ENCODE measurements at places on chromosomes 3 and 15.

- DNase-seq, result no peak
Measured at GRCh38 chr3:43180027-43180426, 74.1 kb upstream of the POMGNT2 start.

- DNase-seq, result peak; percentile 41
Measured at GRCh38 chr3:46979958-46980497, 562 bp downstream of the NBEAL2 start.

DNA sequence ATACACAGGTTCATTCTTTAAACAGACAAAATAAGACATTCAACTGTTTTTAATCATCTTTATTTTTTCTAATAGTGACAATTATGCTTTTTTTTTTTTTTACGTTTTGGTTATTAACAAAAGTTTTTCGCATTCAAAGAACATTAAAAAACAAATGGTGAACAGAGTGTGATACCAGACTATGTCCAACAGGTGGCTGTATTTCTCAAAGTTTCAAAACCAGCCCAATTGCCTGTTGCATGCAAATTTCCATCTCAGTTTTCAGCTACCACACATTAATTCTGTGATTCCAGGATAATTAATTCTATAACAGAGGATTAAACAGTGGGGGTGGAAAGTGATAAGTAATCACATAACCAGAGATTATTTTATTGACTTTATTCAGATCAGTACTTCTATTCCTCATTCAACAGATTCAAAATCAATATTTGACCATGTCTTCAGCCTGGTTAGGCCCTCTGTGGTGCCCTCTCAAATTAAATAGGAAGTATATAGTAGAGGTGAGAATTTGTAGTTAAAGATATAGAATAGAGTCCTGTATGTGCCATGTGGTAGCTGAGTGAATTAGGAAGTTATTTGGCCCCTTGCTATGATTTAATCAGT lies 122.2 kb upstream of the DCBLD2 start:
- DNase-seq, result no peak

DNA sequence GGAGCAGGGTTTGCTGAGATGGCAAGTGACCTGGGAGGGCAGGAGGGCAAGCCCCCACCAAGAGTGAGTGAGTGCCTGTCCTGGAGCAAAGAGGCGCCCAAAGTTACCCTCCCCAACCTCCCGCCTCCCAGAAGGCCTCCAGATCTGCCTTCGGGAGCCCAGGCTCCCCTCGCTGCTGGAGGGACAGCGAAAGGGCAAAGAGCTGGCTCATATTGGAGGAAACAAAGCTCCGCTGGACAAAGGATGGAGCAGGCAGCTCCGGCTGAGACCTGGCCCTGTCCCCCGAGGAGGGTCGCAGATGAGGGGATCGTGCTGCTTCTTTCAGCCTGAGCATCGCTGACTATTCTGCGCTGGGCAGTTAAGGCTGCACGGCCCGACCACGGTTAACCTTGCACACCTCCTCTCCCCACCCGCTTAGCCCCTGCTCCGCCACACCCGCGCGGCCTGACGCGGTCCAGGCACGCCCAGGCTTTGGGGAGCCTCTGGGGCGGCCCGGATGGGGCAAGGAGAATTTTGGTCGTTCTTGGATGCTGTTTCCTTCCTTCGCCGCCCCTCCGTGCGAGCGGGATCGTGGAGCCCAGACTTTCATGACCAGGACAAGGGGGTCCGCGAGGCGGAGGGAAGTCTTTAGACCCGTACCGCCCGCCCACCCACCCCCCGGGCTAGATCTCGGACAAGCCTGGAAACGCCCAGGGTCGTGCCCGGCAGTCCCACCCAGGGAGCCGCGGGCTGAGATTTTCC lies 651 bp downstream of the PLCD1 start:
- no peak for DNase-seq

DNA sequence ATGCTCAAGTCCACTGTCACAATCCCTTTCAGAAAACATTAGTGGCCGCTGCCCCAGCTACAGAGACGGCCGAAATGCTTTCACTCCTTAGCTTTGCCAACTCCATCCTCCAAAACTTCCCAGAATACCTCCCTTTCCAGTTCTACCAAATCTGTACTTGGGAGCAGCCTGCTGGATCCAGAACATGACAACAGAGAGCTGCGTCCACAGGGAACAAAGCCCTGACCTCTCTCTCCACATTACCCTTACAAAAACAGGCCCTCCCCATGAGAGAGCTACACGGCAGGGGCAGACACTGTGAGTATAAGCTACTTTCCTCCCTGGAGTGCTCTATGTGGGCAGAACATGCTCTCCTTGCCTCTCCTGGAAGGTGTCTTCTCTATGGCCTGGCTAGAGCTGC lies 6.3 kb downstream of the RBM15B start:
- DNase-seq, result no peak

DNA sequence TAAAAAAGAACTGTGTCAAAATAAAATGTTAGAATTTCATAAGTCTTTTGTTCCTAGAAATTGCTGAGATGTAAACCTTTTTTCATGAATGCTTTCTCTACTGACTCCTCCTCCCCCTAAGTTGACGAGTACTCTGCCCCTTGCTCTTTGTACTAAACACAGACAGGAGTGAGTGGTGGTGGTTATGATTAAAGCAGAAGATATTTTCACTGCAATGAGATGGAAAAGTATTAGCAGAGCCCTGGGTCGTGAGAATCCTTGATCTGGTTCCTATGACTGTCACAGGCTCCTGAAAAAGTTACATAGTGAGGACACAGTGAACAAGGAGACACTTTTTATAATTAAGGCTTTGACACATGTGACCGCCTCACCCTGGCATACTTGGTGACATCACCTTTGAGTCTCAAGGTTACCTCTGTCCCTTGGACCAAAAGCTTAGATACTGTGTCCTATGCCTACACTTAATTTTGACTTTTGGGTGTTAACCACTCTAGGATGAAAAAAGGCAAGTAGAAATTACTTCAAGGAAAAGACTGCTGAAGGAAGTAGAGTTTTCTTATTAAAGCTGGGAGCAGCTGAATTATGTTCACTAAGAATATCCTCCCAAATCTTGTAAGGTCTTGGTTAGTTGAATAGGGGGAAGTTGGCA lies 130.4 kb upstream of the LYSMD4 start:
- DNase-seq, result no peak

- no peak for DNase-seq
Measured at GRCh38 chr15:75573648-75574384, 5.3 kb downstream of the PTPN9 start.

- DNase-seq, result no peak
Measured at GRCh38 chr15:89075101-89075640, 13.1 kb upstream of the ABHD2 start.

DNA sequence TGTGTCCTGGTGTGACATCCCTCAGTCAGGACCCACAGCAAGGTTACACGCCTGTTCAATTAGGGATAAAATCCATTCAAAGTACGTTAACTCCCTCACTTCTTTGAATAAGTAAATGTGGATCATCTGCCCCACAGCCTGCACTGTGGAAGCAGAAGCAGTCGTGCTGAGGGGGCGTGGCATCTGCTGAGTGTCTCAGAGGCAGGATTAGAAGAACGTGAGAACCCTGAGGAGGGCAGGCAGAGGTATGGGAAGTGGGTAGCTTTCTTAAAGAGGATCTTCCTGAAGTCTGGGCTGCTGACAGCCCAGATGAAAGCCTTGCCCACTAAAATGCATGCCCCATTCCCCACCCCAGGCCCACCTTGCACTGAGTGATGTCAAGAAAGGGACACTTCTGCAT lies 28.5 kb downstream of the CRABP1 start:
- DNase-seq, result no peak

GRCh38 chr3:56193519-56193918 lies 274.7 kb downstream of the ERC2 start:
- DNase-seq, result no peak

- peak; percentile 26 for DNase-seq
Measured at GRCh38 chr3:126963261-126964190, 19.4 kb upstream of the PLXNA1 start.

GRCh38 chr3:24339266-24339825 lies 155.3 kb downstream of the THRB start:
- no peak for DNase-seq

DNA sequence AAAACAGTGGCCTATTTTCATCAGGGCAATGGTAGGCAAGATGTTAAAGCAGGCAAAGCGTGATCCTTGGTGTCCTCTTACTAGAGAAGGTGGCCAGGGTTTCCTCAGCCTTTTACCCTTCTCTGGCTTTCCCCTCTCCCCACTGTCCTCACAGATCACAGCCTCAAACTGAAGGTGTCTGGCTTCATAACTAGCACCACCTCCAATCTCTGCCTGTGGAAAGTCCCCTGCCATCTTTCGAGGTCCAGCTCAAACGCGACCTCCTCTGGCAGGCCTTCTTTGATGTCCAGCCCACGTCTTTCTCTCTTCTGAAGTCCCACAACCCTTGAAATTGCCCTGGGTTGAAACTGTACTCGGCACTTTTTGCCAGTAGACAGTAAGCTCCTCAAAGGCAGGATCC lies 35.9 kb downstream of the CYP19A1 start:
- DNase-seq, result no peak

GRCh38 chr3:45515999-45516725 lies 78.4 kb upstream of the LIMD1 start:
- no peak for DNase-seq

DNA sequence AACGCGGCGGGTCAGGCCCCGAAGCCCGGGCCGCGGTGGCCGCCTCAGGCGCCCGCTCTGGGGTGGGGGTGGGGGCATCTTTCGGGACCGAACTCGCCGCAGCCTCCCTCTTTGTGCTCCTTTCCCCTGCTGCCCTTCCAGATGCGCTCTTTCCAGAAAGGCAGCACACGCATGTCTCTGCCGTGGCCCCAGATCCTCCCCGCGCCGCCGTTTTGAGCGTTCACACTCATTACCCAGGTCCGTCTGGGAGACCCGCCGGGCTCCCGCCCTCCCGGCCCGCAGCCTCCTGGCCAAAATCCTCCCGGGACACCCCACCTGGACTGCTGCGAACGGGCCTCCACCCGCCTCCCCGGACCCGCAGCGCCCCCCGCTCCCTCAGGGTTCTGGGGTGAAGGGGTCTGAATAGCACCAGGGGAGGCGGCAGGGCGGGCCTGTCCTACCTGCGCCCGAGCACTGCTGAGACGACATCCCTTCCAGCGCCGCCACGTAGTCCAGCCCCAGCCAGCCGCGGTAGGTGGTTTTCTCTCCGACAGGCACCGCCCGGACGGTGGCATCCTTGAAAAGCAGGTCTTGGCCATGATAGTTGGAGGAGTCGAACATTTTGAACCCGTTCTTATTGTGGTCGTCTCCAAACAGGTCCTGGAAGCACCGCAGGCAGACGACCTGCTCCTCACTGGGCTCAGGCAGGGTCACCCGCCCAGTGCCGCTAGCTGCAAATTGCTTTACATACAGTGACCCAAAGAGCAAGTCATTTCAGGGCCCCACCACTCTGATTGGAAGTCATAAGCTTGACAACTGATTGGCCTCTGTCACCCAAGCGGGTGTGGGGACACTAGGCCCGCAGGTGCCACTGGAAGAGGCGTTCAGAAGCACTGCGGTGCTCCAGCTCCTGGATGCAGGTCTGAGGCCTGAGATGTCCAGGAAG lies 25.9 kb downstream of the MELTF start:
- DNase-seq, result peak; percentile 56

- no peak for DNase-seq
Measured at GRCh38 chr3:56917361-56918110, 115.8 kb upstream of the ARHGEF3 start.

DNA sequence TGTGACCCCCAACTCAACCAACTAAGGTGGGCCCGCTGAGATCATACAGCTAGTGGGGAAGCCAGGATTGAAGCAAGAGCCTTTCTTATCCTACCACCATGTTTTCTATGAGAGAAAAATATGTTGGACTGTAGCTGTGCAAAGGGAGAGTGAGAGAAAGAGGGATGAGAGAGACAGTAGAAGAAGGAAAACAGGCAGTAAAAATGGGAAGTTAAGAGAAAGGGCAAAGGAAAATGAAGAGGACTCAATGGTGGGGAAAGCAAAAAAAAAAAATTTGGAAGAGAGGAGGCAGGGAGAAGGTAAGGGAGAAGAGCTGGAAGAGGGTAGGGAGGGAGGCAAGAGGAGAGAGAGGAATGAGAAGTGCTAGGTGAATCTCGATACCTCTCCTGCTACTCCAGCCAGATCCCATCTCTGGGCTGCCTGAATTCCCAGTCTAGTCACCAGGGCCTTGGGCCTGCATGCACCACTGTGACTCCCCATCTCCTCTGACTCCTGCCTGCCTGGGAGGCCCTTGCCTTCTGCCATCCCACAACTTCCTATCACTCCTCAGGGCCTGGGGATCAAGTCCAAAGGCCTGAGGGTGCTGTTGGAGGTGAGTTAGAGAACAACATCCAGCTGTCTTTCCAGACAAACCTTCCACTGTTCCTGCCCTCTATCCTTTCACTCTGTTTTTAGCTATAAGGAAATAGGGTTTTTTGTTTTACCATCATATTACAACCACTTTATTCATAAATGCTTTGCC lies 15.7 kb downstream of the FAM81A start:
- no peak for DNase-seq

GRCh38 chr3:178059836-178060235 lies 476.4 kb upstream of the KCNMB2 start:
- no peak for DNase-seq

DNA sequence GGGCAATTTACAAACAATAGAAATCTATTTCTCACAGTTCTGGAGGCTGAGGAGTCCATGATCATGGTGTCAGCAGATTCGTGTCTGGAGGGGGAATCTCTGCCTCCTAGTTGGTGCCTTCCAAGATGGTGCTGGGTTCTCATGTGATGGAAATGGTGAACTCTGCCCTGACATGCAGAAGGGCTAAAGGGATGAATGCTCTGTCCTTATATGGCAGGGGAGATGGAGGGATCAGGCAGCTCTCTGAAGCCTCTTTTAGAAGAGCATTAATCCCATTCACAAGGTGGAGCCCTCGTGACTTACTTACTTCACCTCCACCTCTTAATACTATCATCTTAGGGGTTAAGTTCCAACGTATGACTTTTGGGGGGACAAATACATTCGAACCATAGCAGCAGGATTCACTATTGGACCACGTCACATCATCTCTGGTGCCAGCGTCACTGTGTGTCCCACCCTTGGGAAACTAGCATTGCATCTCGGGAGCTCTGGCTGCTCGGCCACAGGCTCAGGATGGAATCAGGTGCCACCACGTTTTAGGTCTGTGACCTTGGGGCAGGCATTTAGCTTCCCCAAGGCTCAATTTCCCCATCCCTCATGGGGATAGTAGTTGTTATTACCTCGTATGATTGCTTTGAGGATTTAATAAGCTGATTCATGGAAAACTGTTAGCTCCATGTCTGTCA lies 53.0 kb downstream of the SV2B start:
- DNase-seq, result no peak

- no peak for DNase-seq
Measured at GRCh38 chr3:195366200-195366925, 76.5 kb downstream of the ACAP2 start.

DNA sequence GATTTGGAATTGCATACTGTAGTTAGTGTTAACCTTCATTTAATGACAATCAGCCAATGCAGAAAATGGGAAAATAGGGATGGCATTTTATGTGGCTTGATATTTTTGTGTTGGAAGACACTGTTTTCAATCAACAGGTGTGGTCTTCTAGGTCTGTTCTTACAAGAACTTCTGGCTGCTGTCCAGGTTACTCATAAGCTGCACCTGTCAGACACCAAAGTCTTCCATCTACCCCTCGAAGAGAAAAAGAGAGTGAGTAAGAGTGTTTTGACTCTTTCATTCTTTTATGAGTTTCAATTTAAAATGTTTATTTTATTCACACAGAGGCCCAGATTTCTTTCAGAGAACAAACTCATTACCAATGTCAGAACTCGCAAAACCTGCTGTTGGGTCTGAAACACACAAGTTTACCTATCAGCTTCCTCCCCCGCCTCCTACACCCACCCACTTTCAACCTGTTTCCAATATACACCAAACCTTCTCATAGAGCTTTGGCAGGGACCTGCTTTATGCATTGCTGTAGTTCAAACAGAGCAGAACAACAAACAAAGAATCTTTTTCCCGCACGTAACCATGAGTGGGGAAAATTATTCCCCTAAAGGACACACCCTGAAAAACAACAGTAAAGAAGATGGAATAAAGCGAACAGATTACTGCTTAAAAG lies 767.7 kb upstream of the ALCAM start:
- DNase-seq, result no peak
